PC-9 (cell line): ENCODE measurements at places on chromosomes 2 and 18.

GRCh38 chr2:221334481-221335218 lies 237.5 kb downstream of the EPHA4 start:
- peak; percentile 33 for DNase-seq

- DNase-seq, result no peak
Observed at GRCh38 chr2:146457221-146457620, 1387.6 kb upstream of the ACVR2A start.

GRCh38 chr2:164711766-164712138 lies 90.5 kb upstream of the GRB14 start:
- DNase-seq, result no peak

- DNase-seq, result no peak
Observed at GRCh38 chr2:33219114-33219513, 257.3 kb upstream of the RASGRP3 start.

GRCh38 chr2:240060977-240061591 lies 7.8 kb upstream of the OR6B3 start:
- DNase-seq, result peak; percentile 54

GRCh38 chr2:3187467-3187866 lies 190.2 kb downstream of the EIPR1 start:
- no peak for DNase-seq

DNA sequence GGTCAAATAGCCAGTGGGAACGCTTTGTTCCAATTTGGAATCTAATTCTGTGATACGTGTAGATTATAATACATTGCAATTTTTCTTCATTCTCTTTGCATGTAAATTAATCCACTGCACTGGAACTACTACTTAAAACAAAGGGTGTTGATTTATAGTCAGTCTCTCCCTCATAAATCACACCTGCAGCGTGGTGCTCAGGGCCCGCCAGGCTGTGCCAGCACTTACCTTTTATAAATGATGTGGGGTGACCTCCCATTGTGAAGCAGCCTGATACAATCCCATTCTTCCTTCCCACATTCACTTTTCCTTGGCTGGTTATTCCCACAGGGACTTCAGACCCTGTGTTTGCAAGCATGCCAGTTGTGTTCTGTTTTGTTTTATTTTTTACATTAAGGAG lies 302.3 kb upstream of the ID2 start:
- no peak for DNase-seq
